ENCODE measurements at places on chromosomes 4 and X.

GRCh38 chrX:1673337-1673736 is 58.5 kb downstream of the ASMT start:
- no peak overlapping the region for H3K27ac ChIP-seq
- H3K27me3 ChIP-seq: no peaks in the 10 kb centered on the region
- H3K4me3 ChIP-seq: no peak overlapping the region
- DNase-seq: no peak
- H3K36me3 ChIP-seq: no peaks in the 10 kb centered on the region

- no peaks in the 10 kb centered on the region for H3K27me3 ChIP-seq
- no peak overlapping the region for H3K27ac ChIP-seq
- peaks cover 15% of the 10 kb centered on the region for H3K4me1 ChIP-seq
- no peaks in the 10 kb centered on the region for H3K36me3 ChIP-seq
- no peak overlapping the region for H3K4me3 ChIP-seq
- DNase-seq: peak; percentile 93
These were observed 75.0 kb downstream of the MGST2 start for GRCh38 chr4:139740531-139741041.

DNA sequence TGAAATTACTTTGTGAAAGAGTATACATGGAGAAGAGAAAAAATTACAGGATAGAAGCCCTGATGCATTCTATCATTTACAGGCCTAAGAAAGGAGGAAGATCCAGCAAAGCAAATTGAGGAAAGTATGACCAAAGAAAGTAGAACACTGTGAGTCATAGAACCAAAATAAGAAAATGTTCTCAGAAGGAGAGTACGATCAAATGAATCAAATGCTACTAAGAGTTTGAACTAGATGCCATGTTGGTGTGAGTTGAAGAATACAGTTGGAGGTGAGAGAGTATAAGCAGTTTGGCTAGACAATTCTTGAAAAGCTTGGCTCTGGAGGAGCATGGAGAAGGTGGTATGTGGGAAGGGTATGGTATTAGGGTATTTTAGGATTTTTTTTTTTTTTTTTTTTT is 161.8 kb downstream of the RPA4 start:
- H3K4me1 ChIP-seq: no peaks in the 10 kb centered on the region
- H3K27me3 ChIP-seq: no peaks in the 10 kb centered on the region
- no peak overlapping the region for H3K27ac ChIP-seq
- no peak for DNase-seq
- no peak overlapping the region for H3K4me3 ChIP-seq

GRCh38 chrX:349196-349595 is 30.6 kb upstream of the GTPBP6 start:
- H3K27ac ChIP-seq: no peak overlapping the region
- H3K36me3 ChIP-seq: no peaks in the 10 kb centered on the region
- no peaks in the 10 kb centered on the region for H3K4me1 ChIP-seq
- no peak for DNase-seq

DNA sequence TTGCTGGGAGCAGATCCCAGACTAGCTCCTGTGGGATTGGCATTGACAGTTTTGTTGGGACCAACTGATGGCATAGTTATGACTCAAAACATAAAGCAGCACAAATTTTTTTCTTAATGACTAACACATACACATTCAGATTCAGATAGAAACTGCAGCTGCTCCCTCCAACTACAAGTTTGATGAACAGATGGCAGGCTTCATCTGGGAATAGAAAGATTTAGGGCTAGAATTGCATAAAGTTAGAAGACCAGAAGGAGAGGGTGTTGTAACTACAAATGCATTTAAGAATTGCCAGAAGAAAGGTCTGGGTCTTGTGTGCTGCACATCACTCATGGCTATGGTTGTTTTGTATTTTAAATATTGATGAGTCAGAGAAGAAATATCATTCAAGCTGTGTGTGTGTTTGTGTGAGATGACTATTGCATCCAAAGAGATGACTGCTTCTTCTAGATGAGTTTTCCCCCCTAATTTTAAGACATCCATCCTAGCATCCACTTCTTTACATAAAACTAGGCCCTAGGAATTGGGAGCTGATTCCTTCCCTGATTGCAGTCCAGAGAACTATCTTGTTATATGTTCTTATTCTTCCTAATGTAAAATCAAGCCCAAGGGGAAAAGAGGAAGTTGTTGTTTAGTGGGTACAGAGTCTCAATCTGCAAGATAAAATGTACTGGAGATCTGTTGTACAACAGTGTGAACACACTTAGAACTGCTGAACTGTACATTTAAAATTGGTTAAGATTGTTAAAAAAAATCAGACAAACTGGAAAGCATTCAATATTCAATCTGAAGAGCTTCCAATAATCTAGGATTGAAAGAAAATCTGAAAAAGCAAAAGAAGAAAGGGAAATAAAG is 175.1 kb downstream of the PARM1 start:
- H3K27me3 ChIP-seq: no peaks in the 10 kb centered on the region
- no peaks in the 10 kb centered on the region for H3K4me1 ChIP-seq
- H3K4me3 ChIP-seq: no peak overlapping the region
- no peaks in the 10 kb centered on the region for H3K36me3 ChIP-seq

- H3K27ac ChIP-seq: no peak overlapping the region
- no peaks in the 10 kb centered on the region for H3K27me3 ChIP-seq
- H3K36me3 ChIP-seq: no peaks in the 10 kb centered on the region
- no peak overlapping the region for H3K4me3 ChIP-seq
- DNase-seq: peak; percentile 73
- peaks cover 14% of the 10 kb centered on the region for H3K4me1 ChIP-seq
These were observed 95.4 kb downstream of the GPR143 start for GRCh38 chrX:9670136-9670814.

- H3K27me3 ChIP-seq: no peaks in the 10 kb centered on the region
- no peak overlapping the region for H3K4me3 ChIP-seq
- H3K36me3 ChIP-seq: no peaks in the 10 kb centered on the region
- peaks cover 18% of the 10 kb centered on the region for H3K4me1 ChIP-seq
- H3K27ac ChIP-seq: peak overlapping the region; percentile 90
- DNase-seq: peak; percentile 94
These were observed 206.3 kb downstream of the CBR4 start for GRCh38 chr4:168803732-168804131.

DNA sequence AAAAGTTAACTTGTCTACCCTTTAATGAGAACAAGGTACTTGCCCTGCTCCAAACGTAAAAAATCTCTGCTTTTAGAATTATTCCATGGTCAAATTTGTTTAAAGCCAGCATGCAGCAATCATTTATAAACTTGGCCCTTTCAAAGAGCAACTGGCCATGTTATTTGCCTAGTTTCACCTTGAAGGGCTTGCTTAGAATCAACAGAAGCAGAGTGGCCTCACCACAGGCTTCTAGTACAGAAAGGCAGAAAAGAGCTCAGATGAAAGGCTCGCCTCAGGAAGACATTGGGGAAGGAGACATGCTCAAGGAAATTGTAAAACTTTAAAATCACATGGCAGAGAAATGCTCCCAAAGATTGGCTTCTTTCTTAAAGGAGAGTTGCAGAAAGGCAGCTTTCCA is 53.8 kb upstream of the USP26 start:
- H3K36me3 ChIP-seq: no peaks in the 10 kb centered on the region
- H3K27ac ChIP-seq: no peak overlapping the region
- H3K4me3 ChIP-seq: no peak overlapping the region

Data from astrocyte (in vitro differentiated cells and primary cell).